CD4-positive, alpha-beta T cell (primary cell): ENCODE measurements at places on chromosomes 6 and 20. TPM values are rescaled to one million over a fixed set of nuclear protein-coding genes. Genes with fewer than 3 reads are reported as not detected.

ARMC12 gene
- total RNA-seq = 1.9 TPM

DNA sequence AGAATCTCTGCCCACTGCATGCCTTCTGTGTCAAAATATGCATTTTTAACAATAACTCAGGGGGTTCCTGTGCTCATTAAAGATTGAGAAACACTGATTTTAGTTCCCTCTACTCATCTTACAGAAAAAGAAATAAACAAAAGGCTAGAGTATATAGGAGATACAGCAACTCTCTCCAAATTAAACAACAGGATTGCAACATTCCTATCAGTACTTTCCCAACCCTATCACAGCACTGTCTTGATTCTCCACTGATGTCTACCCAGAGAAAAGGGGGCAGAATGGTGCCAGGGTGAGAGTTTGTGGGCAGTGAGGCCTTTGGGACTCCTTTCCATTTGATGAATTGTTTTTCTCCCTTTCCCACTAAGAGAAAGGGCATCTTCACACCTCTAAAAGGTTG lies 4.7 kb downstream of the OTOR start:
- H3K27me3 ChIP-seq = no peaks in the 10 kb centered on the region
- H3K4me3 ChIP-seq = no peak overlapping the region
- H3K36me3 ChIP-seq = no peaks in the 10 kb centered on the region
- DNase-seq = no peak

PDRG1 gene
- 6.5 TPM for total RNA-seq

SEMG1 gene
- not detected for total RNA-seq

GRCh38 chr20:60877071-60877857 lies 374.8 kb upstream of the CDH4 start:
- H3K27me3 ChIP-seq = no peaks in the 10 kb centered on the region
- no peaks in the 10 kb centered on the region for H3K4me1 ChIP-seq
- no peaks in the 10 kb centered on the region for H3K36me3 ChIP-seq
- no peak for DNase-seq
- H3K27ac ChIP-seq = no peak overlapping the region

GRCh38 chr6:53189554-53189953 lies 40.9 kb upstream of the GCM1 start:
- no peaks in the 10 kb centered on the region for H3K27me3 ChIP-seq
- DNase-seq = no peak
- H3K4me3 ChIP-seq = no peak overlapping the region
- no peak overlapping the region for H3K27ac ChIP-seq
- H3K36me3 ChIP-seq = no peaks in the 10 kb centered on the region

TNFAIP3 gene
- 3,885 TPM for total RNA-seq

INSM1 gene
- total RNA-seq = not detected

- H3K4me1 ChIP-seq = no peaks in the 10 kb centered on the region
- H3K27ac ChIP-seq = no peak overlapping the region
These were observed 19.5 kb downstream of the CDH4 start for GRCh38 chr20:61271312-61272231.
